Thyroid gland (tissue), 4 donors: ENCODE measurements at places on chromosomes 3 and 15. TPM values are rescaled to one million over a fixed set of nuclear protein-coding genes. Genes with fewer than 3 reads are reported as not detected.
A peak's percentile ranks its signal among the peaks of the same experiment; 100 is the strongest.

Gene CCR8
- total RNA-seq: not detected

Gene PYGO1
- total RNA-seq: 30.1 TPM

Gene GPR27
- total RNA-seq: 3.0 TPM

GRCh38 chr15:90762109-90762508 is 45.0 kb downstream of the BLM start:
- peak; percentile 20 for DNase-seq

DNA sequence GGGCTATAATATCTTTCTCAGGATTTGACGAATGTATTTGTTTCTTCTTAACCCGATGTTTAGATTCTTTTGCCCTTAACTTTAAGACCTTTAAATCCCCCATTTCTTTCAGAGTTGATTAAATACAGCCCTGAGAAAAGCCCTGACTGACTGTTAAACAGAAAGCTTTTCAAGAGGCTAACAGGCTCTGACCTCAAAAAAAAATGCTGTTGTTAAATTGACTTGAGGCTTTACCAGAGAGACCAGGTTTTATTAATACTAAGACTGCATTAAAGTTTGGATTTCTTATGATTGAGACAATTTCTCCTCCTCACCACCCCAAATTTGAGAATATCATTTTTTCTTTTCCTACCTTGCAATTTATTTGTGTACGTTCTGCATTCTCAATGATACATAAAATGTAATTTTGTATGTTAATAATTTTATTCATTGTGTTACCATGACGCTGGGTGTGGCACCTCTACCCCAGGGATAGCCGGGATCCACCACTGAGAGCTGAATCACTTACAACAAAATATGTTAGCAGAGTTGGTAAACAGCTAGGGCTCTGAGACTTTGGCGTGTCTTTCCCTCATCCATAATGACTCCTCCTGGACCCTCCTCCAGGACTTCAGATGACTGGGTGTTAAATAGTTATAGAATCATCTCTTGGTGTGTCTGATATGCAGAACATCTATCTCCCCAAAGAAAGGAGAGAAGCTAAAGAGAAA is 753.5 kb downstream of the NAALADL2 start:
- no peak for DNase-seq
